ENCODE measurements at places on chromosomes 3 and 15.

GRCh38 chr15:28961391-28961790 lies 75.6 kb downstream of the APBA2 start:
- DNase-seq, result no peak

DNA sequence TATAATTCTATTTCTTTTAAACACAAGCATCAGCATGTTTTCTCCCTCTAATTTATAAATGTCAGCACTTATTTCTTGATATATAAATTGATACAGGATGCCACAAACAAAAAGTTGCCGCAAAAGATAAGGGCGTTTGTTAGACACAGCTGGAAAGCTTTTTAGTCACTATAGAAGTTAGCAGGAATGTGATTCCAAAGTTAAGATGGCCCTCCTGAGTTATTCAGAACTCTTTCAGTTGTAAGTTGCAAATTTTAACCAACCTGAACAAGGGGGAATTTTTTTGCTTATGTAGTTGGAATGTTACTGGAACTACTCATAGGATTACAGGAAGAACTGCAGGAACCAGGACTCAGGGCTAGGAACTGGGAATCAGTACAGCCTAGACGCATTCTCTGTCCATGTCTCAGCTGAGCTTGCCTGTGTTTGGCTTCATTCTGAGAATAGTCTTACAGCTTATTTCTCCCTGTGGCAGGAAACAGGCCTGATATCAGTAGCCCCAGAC lies 166.3 kb downstream of the VGLL4 start:
- no peak for DNase-seq

GRCh38 chr3:25962255-25962654 lies 172.4 kb downstream of the OXSM start:
- DNase-seq, result no peak

- no peak for DNase-seq
Observed at GRCh38 chr3:88112289-88112688, 37.5 kb upstream of the C3orf38 start.

DNA sequence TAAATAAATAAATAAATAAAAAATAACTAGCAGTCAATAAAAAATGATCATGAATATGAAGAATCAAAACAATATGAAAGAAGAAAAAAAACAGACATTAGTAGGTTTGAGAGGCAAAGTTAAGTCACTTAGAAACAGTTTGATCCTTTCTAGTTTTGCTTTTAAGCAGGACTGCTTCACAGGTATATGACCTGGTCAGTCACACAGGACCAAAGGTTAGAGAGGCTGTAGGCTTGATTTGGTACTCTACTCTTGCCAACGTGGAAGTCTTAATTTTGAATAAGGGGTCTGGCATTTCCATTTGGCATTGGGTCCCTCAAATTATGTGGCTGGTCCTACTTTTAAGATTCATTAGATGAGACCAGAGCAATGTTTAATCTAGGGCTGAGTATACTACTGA lies 441.7 kb upstream of the NECTIN3 start:
- DNase-seq, result no peak

DNA sequence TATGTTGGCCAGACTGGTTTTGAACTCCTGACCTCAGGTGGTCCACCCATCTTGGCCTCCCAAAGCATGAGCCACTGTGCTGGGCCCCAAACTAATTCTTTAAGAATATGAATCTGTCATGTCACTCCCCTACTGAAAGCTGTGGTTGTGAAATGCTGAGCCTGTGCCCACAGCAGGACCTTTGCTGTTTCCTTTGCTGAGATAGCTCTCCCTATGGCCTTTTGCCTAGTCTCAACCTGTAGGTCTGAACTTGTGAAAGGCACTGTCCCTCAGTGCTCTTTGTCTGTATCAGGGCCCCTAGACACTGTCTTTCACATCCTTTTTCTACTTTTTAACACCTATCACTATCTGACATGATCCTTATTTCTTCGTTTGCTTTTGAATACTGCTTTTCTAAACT lies 62.7 kb upstream of the CCR4 start:
- no peak for DNase-seq

All from NCI-H2081 treated with DMSO at 0.1 percent for 48 hours (cell line).